ENCODE measurements at places on chromosomes 7 and 10.
A peak's percentile ranks its signal among the peaks of the same experiment; 100 is the strongest.

DNA sequence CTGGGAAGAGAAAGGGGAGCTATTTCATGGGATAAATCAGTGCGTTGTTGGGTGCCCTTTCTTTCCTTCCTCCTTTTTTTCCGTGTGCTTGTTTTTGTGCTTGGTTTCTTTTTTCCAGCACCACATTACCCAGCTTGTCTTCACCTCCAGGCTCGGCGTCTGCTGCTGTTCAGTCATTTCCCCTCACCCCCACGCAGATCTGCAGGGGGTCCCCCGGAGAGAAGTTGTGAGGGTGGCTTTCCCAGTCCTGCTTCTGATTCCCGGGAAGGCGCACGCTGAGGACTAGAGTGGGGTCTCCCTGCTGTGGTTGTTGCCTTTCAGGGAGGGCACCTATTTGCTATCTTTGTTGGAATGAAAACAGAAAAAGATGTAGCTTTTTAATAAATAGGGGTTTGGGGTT is 1.6 kb downstream of the CAMK1D start:
- DNase-seq, result no peak

DNA sequence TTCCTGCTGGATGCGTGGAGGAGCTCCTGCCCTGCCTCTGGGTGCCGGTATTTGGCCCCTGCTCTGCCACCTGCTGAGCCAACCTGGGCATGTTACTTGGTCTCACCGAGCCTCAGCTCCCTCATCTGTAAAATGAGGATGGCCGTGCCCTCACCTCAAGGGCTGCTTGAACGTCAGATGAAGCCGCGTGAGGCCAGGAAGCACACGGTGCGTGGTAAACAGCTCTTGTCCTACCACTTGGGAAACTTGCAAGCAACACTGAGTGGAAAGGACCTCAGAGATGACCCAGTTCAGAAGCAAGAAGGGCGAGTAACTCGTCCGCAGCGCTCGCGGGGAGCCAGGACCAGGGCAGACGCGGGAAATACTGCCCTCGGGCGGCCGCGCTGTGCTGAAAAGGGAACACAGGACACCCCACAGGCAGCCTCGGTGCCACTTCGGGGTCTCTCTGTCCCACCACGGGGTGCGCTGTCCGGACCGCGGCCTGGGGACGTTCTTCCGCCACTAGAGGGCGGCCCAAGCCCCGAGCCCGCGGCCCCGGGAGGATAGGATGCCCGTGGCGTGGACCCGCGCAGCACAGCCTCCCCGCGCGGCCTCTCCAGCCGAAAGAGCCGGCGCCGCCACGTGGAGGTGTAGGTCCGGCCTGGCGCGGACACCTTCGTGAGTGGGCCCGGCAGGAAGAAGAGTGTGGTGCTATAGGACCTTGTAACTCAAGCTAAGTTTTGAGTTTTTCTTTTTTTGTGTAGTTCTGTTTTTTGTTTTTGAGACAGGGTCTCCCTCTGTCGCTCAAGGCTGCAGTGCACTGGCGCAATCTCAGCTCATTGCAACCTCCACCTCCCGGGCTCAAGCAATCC is 94.1 kb downstream of the PRKAG2 start:
- peak; percentile 90 for DNase-seq

DNA sequence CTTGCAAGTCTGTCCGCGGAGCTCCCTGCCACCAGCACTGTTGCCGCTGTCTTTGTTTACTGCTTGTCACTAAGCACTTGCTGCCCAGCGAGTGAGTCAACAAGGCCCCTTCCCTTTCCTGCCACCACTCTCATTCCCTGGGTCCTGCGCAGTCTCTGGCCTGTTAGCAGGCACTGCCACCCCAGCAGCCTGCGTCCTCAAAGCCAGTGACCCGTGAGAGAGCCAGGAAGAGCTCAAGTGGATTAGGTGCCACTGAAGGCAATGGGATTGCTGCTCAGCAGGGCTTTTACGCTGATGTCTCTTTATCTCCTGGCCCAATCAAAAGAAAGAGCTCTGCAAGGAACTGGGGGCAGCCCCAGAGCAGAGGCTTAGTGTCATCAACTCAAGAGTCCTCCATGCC is at the start of gene FRMPD2:
Gene FRMPD2, minus strand, starts transcription at position 61 of the 400 bp plus-strand sequence. CDS start 129 bp downstream, outside the sequence.
- no peak for DNase-seq

DNA sequence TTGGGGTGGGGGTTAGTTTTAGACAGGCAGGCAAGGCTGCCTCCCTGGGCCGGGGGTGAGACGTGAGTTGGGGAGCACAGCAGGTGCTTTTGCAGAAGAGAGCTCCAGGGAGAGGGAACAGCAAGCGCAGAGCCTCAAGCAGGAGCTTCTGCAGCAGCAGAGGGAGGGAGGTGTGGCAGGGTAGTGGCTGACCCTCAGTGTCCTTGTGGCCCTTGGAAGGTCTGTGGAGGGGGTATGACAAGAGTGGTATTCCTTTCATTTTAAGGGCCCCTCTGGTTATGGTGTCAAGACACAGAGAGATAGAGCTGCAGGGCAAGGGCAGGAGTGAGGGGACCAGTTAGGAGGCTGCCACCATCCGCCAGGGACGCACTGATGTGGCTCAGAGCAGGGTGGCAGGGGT is 138.9 kb downstream of the EBF3 start:
- DNase-seq, result no peak

GRCh38 chr10:17414484-17414883 is 39.9 kb downstream of the ST8SIA6 start:
- DNase-seq, result no peak

DNA sequence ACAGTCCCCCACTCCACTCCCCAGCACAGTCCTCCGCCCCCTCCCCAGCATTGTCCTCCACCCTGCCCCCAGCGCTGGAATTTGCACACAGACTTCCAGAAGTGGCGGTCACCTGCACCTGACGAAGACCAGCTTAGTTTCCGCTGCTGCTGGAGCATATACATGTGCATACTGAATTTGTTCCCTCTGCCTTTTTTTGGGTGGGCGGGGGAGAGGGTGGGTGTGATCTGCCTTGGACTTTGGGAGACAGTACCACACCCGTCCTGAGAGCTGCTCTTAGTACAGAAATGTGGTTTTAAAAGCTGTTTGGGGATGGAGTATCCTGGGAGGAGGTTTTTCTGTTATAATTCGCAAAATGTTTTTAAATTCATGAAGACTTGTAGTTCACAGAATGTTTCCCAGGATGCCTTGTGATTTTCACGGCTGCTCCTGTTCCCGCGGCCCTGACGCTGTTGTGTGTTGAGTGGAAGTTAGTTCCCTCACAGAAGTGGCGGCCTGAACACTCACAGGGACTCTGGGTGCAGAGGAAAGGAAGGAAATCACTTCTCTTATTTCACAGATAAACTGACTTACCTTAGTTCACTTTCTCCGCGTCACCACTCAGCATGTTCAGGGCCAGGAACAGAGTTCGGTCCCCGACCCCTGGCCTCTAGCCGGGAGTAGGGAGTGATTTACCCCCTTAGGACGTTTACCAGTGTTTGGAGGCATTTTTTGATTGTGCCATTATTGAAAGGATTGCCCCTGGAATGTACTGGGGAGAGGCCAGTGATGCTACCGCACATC is 18.6 kb downstream of the PFKP start:
- DNase-seq, result no peak

DNA sequence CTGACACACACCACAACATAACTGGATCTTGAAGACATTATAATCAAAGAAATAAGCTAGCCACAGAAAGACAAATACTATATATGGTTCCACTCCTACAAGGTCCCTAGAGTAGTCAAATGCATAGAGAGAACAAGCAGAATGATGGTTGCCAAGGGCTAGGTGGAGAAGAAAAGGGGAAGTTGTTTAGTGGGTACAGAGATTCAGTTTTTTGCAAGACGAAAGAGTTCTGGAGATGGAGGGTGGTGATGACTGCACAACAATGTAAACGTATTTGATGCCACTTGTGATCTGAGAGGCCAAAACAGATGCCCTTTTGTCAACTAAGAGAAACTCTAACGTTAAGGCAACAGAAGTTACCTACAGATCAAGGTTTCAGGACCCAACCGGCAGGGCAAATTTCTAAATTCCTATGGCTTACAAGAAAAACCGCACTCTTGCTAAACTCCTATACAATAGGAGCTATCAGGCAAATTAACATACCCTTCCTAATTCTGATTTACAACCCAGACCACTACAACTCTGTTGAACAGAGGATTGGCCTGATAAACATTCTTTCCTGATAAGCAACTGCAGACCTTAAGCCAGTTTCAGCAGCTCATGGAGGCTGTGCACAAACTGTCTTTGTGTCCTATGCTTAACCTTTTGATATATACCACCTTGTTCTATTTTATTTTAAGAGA is 69.0 kb downstream of the FAM107B start:
- DNase-seq, result no peak

GRCh38 chr7:107230334-107230733 is 61.5 kb downstream of the HBP1 start:
- no peak for DNase-seq

DNA sequence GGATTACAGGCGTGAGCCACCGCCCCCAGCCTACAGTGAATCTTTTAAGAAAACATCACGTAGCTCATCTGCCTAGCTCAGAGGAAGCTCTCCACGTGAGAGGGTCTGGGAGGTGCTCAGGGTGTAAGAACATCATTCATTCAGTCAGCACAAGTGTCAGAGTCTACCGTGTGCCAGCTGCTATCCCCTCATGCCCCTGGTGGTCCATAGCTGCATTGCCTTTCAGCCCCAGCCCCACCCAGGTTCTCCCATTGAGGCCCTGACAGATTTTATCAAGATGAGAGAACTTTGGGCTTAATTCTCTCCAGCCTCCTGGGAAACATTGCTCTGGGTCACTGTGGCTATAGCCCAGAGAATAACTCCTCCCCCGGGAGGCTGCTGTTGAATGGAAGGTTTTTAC is 45.1 kb downstream of the ZNF503 start:
- DNase-seq, result no peak

DNA sequence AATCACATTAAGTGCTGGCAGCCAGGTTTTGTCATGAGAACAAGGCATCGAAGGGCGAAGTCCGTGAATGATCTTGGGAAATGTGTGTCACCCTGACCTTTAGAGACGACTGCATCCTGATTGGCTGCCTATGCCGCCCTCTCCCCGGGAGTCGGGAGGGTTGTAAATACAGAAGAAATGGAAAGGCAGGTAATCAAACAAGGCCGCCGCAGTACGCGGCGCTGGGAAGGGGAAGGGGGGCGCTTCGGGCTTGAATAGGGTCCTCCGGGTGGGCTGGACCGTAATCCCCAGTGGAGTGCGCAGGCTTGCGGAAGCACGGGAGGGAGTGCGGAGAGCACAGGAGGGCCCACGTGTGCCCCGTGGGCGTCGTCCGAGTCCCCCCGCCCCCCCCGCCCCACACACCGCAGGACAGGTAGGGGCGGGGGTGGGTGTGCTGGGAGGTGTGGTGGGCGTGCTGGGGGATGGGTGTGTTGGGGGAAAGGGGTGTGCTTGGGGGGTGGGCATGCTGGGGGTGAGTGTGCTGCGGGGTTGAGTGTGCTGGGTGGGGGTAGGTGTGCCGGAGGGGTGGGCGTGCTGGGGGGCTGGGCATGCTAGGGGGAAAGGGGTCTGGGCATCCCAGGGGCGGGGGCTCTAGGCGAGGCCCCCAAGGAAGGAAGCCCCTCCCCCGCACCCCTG is 169.4 kb downstream of the ARHGAP12 start:
- DNase-seq, result peak; percentile 57

DNA sequence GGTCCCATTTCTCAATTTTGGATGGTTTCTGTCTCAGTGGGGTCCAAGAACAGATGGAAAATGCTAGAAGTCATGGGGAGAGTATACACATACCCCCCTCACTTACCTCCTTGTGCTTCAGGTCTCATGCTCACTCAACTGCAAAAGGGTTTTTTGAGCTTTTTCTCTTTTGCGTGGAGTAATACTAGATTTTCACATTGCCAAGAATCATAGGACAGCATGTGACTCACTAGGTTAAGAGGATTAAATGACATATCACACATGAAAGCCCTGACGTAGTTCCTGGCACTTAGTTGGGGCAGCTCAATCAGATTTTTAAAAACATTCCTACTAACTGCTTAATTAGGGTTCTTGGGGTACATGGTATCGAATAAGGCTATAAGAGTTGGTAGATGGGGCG is 4.5 kb downstream of the PI4K2A start:
- DNase-seq, result no peak

GRCh38 chr10:114912470-114912859 is 25.5 kb upstream of the TRUB1 start:
- no peak for DNase-seq

- DNase-seq, result no peak
Observed at GRCh38 chr7:45524445-45524844, 49.7 kb upstream of the ADCY1 start.

DNA sequence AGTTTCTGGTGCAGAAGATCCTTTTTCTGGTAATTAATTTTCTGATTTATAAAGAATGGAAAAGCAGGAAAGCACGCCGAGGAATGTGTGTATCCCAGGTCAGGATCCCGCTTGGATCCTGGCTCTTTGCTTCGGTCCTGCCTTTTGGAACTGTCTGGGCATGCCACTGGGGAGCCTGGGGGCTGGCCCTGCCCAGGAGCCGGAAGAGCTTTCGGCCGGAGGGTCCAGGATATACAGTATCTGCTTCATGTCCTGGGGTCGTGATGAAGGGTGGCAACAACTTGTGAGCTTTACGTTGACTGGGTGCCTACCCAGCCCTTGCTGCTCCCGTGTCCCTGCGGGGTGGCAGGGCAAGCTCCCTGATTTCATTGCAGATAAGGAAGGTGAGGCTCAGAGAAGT is 2.4 kb downstream of the SH2D4B start:
- no peak for DNase-seq

GRCh38 chr7:57177856-57178767 is 45.9 kb upstream of the ZNF479 start:
- no peak for DNase-seq

DNA sequence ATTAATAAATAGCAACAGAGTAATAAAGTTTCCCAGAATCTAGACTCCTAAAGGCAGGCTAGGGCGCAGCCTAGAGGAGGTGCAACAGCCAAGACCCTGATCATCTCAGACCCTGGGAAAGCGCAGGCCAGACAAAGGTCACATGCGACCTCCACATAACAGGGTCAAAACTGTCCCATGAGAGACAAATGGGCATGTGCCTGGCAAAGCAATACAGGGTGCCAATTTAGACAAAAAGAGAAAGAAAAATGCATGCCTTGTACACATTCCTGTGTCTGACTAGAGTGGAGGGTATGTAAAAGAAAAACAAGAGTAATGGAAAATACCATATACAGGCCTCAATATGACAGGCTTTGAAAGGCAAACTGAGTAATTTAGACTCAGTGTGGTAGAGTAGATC is 22.2 kb downstream of the MPP7 start:
- DNase-seq, result peak; percentile 82

Data from adipocyte (in vitro differentiated cells).